ENCODE measurements at places on chromosomes 7 and 10.
A peak's percentile ranks its signal among the peaks of the same experiment; 100 is the strongest.

DNA sequence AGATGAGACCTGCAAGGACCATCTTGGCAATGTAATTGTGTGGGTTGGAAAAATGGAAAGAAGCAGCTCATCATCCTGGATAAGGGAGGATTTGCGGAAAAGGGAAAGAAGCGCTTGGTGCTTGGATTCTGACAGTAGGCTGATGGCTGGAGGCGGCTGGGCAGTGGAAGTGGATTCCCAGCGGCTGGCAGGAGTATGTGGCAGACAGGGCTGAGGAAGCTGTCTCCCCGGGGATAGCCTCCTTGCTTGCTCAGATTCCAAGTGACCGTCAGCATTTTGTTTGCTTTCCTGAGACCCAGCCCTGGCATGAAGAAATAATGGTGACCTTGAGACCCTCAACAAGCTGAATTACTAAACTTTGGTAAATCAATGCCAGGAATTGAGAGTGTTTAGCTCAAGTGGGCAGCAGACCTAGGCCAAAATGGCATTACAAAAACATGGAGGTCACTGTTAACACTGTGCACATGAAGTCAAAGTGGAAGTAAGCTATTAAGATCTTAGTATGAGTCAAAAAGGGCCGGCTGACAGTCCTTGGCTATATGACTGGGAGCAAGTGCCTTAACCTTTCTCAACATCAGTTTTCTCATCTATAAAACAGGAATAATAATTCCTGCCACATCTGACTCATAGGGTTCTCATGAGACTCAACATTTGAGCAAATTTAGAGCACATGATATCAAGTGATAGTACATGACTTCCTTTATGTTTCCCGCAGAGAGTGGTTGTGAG, 21.3 kb downstream of the SLC25A28 start:
- peak; percentile 71 for DNase-seq

DNA sequence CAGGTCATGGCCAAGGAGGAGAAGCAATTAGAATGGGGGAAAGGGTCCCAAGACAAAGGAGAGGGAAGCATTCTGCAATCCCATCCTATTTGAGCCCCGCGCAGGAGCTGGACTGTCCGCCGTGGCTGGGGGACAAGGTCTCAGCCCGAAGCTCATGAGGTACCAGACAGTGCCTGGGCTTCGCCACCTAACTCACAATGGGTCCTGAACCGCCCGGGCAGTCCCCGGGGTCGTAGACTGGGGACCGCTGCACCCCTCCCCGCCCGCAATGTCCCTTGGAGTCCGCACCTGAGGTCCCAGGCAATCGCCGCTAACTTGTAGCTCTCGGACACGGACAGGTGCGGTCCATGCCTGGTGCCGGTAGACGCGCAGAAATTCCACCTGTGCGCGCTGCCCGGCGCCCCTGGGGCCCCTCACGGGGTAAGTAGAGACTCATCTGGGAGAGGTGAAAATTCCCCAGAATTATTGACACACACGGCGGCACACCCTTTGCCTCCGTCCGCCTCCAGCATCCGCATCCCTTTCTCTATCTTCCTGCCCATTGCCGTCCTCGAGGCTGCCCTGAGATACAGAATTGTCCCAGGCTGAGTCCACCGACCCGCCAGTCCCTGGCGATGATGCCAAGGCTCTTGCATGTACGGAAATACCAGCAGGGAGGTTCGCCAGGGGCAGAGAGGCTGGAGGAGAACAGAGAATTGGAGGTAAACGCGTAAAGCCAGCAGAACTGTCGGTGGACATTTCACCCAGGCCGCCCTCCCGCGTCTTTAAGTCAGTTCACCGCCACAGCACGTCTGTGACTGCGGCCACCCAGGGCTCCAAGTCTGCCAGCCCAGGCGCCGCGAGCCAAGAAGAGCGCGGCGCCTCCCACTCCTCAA, 1.8 kb downstream of the CHRM2 start:
- no peak for DNase-seq

DNA sequence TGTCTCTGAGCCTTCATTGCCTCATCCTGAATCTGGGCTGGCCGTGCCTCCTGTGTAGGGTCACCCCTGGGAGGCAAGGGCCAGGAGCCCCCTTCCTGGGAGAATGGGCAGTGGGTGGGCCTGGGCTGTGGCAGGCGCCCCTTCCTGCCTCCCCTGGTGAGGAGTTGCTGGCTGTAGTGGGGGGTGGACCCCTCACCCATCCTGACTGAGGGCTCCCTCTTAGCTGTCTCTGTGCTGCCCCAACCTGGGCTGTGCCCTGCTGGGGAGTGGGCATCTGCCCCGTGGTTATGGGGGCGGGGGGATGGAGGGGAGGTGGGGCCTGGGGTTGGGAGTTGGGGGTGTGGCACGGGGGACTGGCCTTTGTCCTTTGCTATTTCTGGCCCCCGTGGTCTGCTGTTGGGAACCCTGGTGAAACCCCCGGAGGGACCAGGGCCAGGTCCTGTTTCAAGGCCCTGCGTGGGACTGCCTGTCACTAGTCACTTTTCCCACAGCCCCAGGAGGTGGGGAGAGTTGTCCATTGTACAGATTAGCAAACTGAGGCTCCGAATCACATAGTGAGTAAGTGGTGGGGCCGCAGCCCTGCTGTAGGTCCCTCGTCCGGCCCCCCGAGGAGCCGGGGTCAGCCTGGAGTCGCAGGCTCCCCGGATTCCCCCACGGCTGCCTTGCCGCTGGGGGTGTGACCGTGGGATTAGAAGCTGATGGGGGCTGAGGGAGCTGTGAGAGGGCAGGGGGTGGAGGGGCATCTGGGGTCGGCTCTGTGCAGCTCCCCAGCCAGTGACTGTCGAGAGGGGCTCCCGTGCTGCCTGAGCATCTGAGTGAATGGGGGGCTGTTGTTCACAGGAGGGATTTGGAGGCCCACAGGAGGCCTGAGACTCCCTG, 2.7 kb downstream of the TTYH3 start:
- DNase-seq, result no peak

- no peak for DNase-seq
These were observed 61.4 kb downstream of the BICC1 start for GRCh38 chr10:58574058-58574457.

- no peak for DNase-seq
These were observed 114.0 kb upstream of the CNTNAP2 start for GRCh38 chr7:146002431-146003078.

GRCh38 chr10:10475812-10476211, 541.9 kb upstream of the CELF2 start:
- no peak for DNase-seq

- no peak for DNase-seq
These were observed 28.0 kb upstream of the RSU1 start for GRCh38 chr10:16845248-16845647.

GRCh38 chr10:130882906-130883305, 428.6 kb downstream of the TCERG1L start:
- DNase-seq, result no peak

DNA sequence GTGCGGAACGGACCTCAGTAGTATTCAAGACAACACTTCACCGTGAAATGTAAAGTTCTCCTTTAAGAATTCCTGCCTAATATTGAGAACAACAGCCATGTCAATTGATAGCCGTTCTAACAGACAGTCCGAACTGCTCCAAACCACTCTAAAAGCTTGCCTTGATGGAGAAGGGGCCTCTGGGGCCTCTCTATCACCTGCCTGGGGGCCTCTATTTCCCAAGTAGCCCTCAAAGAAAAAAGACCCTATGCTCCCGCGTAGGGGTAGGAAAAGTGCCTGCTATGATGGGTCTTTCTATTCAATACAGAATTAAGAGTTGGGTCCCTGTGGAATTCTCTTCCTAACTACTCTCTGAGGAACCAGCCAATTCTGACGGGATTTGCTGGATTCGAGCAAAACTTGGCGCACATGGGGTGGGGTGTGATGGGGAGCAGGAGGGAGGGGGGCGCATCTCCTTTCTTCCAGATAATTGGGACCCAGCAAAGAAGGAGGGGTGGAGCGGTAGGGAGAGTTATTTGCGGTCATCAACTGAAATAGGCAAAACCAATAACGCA, 8.3 kb upstream of the DLX6 start:
- no peak for DNase-seq

- no peak for DNase-seq
These were observed 48.6 kb downstream of the ARHGAP21 start for GRCh38 chr10:24674892-24675632.

- DNase-seq, result no peak
These were observed 15.0 kb upstream of the CADPS2 start for GRCh38 chr7:122901250-122901649.

DNA sequence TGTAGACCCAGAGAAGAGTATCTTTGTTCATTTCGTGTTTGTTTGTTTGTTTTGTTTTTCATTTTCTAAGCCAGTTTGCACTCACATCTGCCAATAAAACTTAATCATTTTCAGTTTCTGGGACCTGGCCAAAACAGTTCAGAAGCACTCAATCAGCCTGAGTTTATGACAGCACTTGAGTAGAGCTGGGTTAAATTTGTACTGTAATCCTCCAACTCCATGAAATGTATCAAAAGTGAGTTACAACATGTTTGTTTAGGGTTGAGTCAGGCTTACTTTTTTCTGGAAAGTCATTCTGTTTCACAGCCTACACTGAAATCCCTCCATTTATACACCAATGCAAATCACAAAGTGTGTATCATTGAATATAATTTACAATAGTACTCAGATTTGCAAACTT, 91.9 kb downstream of the ZWINT start:
- no peak for DNase-seq

DNA sequence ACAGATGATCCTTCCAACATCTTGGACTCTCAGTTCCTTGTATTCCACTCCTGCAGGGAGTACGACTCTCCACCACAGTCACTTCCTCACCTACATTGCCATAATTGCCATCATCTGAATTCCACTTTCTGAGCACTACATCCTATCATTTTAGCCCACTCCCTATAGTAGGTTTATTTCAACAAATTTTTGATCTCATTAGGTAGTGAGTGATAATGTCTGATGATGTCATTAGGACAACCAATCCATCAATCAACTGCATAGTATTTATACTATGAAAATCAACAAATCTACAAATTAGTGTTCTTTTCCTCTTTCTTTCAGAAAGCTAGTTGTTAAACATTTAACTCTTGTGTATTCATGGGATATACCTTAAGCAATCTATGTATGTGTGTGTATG, 13.7 kb upstream of the TRA2A start:
- DNase-seq, result no peak

GRCh38 chr7:5679048-5679812, 102.2 kb downstream of the RNF216 start:
- DNase-seq, result no peak

- DNase-seq, result no peak
These were observed 112.0 kb downstream of the GRK5 start for GRCh38 chr10:119319161-119319919.

DNA sequence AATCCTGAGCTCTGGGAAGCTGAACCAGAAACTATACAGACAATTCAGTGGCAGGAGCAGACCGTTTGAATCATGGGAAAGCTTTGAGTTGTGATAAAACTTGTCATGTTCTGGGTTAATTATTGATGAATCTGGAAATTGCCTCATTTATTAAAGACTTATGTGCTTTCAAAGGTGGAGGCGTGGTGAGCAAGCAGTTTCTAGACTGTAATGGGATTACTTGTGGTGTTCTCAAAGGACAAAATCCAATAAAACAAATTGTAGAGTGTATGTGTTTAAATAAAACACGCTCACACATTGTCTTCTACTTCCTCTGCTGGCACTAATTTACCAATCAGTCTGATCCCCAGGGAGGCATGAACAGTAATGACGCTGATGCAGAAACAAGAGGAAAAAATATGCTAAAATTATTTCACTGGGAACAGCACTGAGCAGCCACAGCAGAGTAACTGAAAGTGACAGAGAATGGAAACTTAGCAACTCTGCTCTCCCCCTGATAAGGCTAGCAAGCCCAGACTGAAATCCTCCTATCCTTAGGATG, 25.1 kb downstream of the PARD3 start:
- no peak for DNase-seq

DNA sequence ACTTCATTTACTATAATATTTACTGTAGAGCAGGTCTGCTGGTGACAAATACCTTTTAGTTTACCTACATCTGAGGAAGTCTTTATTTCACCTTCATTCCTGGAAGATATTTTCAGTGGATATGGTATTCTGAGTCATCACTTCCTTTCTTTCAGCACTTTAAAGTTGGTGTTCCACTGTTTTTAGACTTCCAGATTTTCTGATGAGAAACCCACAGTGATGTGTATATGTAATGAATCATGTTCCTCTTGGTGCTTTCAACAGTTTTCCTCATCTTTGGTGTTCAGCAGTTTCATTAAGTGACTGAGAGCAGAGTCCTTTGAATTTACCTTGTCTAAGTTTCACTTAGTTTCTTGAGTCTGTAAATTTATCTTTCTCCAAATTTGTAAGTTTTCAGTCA, 36.4 kb downstream of the COPG2 start:
- DNase-seq, result no peak

- DNase-seq, result no peak
These were observed 245.0 kb upstream of the NPY start for GRCh38 chr7:24038993-24039392.

DNA sequence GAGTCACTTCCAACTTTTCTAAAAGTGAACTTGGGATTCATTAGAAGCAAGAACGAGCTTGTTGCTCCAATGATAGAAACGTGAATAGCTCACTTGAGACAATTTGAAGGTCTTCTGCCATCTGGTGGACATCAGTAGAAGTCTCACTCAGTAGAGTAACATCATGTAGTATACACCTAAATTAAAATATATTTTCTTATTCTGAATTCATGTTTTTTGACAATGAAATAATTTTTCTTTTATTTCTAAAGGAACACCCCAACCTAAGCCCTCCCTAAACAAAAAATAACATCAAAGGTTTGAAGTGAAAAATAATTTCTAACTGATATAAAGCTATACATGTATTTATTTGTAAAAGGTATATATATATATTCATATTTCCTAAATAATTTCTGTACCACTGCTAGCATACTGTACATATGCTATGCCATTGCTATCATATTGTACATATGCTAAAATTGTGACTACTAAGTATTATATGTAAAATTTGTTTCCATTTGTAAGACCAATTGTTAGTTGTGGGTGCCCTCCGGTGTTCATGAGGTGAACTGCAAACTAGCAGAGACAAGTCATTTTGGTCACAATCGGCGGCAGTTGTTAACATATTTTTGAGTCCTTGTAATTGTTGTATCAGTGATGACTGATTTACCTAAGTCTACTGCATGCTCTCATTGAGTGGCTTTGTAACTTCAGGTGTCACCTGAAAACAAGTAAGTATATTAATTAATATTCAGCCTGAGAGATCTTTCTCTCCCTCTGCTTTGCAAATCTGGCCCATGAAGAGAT, 121.9 kb downstream of the PTPRZ1 start:
- DNase-seq, result peak; percentile 30

DNA sequence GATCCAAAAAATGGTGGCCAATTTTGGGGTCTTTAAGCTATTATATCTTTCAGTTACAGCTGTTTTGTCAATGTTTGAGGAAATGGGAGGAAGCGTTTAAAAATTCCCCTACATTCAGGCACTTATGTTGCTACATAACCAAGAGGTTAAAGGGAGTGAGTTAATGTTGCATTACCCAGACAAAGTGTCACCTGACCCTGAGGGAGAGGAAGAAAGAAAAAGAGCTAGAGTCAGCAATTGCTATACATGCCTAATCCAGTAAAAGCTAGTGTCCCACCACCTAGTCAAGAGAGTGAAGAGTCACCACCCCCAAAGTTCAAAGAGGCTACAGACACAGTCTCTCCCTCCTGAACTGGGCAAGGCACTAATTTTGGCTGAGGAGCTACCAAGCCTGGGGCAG, 69.5 kb upstream of the ZNF92 start:
- no peak for DNase-seq

Data from inflammatory macrophage (primary cell).